Endodermal cell (in vitro differentiated cells): ENCODE measurements at places on chromosomes 6 and 20.

DNA sequence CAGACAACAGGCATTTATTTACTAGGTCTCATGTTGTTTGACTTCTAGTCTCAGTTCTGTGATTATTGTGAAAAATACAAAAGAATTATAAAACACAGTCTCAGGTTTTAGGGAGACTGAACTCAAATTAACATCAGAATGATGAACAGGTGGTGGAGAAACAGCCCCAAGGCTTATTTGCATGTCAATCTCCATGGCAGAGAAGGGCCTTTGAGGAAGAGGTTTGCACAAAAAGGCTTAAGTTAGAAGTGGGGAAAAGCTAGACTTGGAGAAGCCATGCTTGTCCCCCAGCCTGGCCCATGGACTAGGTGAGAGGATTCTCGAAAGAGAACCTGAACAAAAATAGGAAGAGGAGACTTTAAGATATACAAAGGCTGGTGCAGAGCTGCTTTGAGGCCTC lies 183.3 kb downstream of the EDN1 start:
- H3K4me3 ChIP-seq = no peak overlapping the region
- H3K27ac ChIP-seq = no peak overlapping the region
- no peak for DNase-seq

- H3K4me1 ChIP-seq = no peaks in the 10 kb centered on the region
- H3K27me3 ChIP-seq = no peaks in the 10 kb centered on the region
- H3K36me3 ChIP-seq = no peaks in the 10 kb centered on the region
- no peak overlapping the region for H3K4me3 ChIP-seq
- DNase-seq = no peak
These were observed 191.4 kb upstream of the PLN start for GRCh38 chr6:118356686-118357085.

GRCh38 chr6:39897698-39898097 lies 36.6 kb downstream of the MOCS1 start:
- H3K27me3 ChIP-seq = no peaks in the 10 kb centered on the region
- no peak overlapping the region for H3K27ac ChIP-seq
- no peak overlapping the region for H3K4me3 ChIP-seq
- no peaks in the 10 kb centered on the region for H3K4me1 ChIP-seq
- no peak for DNase-seq
- no peaks in the 10 kb centered on the region for H3K36me3 ChIP-seq

GRCh38 chr6:22651731-22652130 lies 82.4 kb downstream of the HDGFL1 start:
- H3K4me3 ChIP-seq = no peak overlapping the region
- no peak for DNase-seq
- H3K27me3 ChIP-seq = no peaks in the 10 kb centered on the region
- H3K4me1 ChIP-seq = no peaks in the 10 kb centered on the region

- no peak overlapping the region for H3K27ac ChIP-seq
- H3K4me3 ChIP-seq = no peak overlapping the region
- H3K36me3 ChIP-seq = peaks cover 8% of the 10 kb centered on the region
- H3K4me1 ChIP-seq = no peaks in the 10 kb centered on the region
- no peaks in the 10 kb centered on the region for H3K27me3 ChIP-seq
These were observed 9.2 kb downstream of the DTNBP1 start for GRCh38 chr6:15653581-15653980.

GRCh38 chr6:36671687-36672375 lies 6.7 kb upstream of the CDKN1A start:
- no peak for DNase-seq
- H3K4me1 ChIP-seq = peaks cover 7% of the 10 kb centered on the region
- H3K27me3 ChIP-seq = no peaks in the 10 kb centered on the region
- H3K27ac ChIP-seq = no peak overlapping the region

DNA sequence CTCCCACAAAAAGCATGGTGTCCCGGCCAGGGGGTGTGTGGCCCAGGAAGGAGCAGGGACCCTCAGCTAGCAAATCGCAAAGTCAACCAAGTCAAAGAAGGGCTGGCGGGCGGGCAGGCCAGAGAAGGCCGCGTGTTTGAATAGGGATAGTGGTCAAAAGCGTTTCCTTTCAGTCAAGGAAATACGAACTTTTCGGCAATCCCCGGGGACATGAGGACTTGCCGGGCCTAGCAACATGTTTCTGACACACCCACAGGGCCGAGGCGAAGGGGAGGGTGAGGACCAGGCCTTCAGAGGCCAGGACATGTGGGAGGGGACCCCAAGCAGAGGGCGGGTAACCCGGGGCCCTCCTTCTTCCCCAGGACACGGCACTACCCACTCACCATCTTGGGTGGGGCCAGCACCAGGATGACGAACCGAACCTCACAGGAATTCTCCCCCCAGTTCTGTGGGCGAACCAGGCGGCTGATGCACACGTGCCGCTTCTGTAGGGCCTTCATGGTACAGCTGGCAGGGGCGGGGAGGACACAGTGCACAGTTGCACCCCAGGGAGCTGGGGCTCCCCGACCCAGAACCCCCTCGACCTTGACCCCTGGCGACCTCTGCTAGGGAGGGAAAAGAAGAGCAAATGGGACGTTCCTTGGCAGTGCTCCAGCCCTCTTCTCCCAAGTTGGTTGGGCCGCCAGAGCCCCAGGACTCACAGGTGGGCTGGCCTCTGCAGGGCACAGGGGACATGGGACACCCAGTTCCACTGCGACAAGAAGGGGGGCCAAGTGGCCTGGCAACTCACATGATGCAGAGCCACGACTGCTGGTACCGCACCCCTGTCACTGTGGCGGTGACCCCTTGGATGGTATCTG lies 5.6 kb downstream of the SLC4A11 start:
- H3K27ac ChIP-seq = no peak overlapping the region
- no peak overlapping the region for H3K4me3 ChIP-seq
- H3K27me3 ChIP-seq = peaks cover 31% of the 10 kb centered on the region
- no peaks in the 10 kb centered on the region for H3K36me3 ChIP-seq
- H3K4me1 ChIP-seq = no peaks in the 10 kb centered on the region

DNA sequence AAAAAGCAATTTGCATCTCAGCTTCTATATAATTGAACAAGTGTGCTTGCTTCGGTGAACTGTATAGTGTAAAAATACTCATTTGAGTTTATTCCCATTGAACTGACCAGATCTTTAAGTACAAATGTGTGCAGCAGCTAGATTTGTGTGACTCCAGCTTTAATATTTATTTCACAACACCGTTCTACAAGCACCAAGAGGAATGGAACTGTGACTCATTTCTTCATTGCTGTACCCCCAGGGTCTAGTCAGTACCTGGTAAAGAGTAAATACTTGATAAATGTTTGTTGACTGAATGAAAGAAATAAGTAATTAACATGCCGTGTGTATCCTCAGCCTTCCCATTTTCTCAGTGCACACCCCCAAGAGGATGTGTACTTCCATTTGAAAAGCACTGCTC lies 464.8 kb downstream of the CBLN4 start:
- no peaks in the 10 kb centered on the region for H3K4me1 ChIP-seq
- no peak overlapping the region for H3K4me3 ChIP-seq
- no peak overlapping the region for H3K27ac ChIP-seq
- no peaks in the 10 kb centered on the region for H3K36me3 ChIP-seq

DNA sequence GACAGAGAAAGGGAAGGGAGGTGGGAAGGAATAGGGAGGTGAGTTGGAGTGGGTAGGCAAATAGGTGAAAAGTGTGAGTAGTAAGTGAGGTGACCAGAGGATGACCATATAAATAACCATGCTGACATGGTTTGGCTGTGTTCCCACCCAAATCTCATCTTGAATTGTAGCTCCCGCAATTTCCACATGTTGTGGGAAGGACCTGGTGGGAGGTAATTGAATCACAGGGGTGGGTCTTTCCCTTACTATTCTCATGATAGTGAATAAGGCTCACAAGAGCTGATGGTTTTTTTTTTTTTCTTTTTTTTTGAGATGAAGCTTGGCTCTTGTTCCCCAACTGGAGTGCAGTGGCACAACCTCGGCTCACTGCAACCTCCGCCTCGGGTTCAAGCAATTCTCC lies 21.5 kb upstream of the SMIM13 start:
- no peak overlapping the region for H3K27ac ChIP-seq
- no peaks in the 10 kb centered on the region for H3K27me3 ChIP-seq
- peaks cover 10% of the 10 kb centered on the region for H3K4me1 ChIP-seq
- H3K36me3 ChIP-seq = no peaks in the 10 kb centered on the region
- H3K4me3 ChIP-seq = no peak overlapping the region

GRCh38 chr6:18139935-18140621 lies 14.8 kb downstream of the TPMT start:
- H3K36me3 ChIP-seq = peaks cover 55% of the 10 kb centered on the region
- no peak overlapping the region for H3K27ac ChIP-seq
- no peak for DNase-seq
- no peak overlapping the region for H3K4me3 ChIP-seq
- no peaks in the 10 kb centered on the region for H3K27me3 ChIP-seq
- no peaks in the 10 kb centered on the region for H3K4me1 ChIP-seq

GRCh38 chr6:111804627-111805235 lies 68.5 kb downstream of the FYN start:
- H3K27ac ChIP-seq = no peak overlapping the region
- peaks cover 2% of the 10 kb centered on the region for H3K4me1 ChIP-seq
- DNase-seq = no peak
- H3K4me3 ChIP-seq = no peak overlapping the region

DNA sequence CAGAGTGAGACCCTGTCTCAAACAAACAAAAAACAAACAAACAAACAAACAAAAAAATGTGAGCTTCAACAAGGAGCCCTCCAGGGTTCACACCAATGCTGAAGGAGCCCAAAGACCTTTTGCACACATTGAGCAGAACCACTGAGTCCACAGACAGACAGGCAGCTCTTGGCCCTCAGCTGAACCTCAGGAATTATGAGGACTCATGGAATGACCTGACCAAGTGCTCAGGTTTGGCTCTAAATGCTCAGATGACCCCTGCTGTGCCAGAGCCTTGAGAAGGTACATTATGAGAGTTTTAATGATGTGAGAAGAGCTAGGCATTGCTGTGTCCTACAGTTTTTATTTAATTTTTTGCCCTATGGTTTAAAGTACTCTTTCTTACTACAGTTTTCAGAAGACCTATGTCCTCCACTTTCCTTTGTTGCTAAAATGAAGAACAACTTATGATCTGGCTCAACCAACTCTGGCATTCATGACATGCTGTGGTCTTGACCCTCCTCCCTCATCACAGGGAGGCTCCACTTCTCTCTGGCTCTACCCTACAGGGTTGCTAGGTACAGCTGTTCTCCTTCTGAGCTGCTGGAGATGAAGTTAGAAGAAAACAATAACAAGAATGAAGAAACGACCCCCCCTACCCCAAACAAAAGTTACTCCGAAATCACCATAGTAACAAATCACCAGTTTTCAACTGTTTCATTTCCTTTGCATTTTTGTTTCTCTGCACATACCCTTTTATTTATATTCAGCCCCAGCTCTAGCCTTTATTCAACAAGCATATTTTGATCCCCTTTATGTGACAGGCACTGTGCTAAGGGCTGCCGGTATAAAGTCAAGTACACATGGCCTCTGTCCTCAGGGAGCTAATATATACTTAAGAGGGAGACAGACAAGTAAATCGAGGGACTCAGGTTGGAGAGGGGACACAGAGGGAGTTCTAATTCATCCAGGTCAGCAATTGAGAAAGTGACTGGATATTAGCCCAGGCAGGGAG lies 128.7 kb upstream of the TRAF3IP2 start:
- H3K27me3 ChIP-seq = no peaks in the 10 kb centered on the region
- peak overlapping the region; percentile 47 for H3K27ac ChIP-seq
- peaks cover 19% of the 10 kb centered on the region for H3K4me1 ChIP-seq
- H3K4me3 ChIP-seq = no peak overlapping the region
- peak; percentile 15 for DNase-seq

DNA sequence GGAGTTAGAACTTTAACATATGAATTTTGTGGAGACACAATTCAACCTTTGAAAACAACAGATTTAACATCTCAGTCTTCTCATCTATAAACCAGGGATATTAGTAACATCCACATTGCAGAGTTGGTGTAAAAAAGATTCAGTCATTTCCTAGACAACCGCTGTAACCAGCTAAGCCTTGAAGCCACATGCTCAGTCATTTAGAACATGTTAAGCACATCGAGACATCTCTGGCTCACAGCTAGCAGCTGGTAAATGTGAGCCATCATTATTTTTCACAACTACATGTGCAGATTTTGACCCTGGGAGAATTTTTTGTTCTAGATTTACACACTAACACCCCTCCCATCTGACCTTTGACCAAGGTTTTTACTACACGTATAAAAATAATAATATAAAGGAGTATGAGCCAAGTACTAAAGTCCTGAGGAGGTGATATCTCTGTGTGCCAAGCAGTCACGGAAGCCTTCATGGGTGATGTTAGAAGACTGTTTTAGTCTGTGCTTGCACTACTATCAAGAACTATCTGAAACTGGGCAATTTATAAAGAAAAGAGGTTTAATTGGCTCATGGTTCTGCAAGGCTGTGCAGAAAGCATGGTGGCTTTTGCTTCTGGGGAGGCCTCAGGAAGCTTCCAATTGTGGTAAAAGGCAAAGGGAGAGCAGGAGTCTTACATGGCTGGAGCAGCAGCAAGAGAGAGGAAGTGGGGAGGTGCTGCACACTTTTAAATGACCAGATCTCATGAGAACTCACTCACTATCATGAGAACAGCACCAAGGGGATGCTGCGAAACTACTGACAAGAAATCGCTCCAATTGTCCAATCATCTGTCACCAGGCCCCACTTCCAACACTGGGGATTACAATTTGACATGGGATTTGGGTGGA lies 48.7 kb upstream of the IL20RA start:
- H3K4me3 ChIP-seq = no peak overlapping the region
- H3K27ac ChIP-seq = no peak overlapping the region
- H3K36me3 ChIP-seq = no peaks in the 10 kb centered on the region
- no peak for DNase-seq

DNA sequence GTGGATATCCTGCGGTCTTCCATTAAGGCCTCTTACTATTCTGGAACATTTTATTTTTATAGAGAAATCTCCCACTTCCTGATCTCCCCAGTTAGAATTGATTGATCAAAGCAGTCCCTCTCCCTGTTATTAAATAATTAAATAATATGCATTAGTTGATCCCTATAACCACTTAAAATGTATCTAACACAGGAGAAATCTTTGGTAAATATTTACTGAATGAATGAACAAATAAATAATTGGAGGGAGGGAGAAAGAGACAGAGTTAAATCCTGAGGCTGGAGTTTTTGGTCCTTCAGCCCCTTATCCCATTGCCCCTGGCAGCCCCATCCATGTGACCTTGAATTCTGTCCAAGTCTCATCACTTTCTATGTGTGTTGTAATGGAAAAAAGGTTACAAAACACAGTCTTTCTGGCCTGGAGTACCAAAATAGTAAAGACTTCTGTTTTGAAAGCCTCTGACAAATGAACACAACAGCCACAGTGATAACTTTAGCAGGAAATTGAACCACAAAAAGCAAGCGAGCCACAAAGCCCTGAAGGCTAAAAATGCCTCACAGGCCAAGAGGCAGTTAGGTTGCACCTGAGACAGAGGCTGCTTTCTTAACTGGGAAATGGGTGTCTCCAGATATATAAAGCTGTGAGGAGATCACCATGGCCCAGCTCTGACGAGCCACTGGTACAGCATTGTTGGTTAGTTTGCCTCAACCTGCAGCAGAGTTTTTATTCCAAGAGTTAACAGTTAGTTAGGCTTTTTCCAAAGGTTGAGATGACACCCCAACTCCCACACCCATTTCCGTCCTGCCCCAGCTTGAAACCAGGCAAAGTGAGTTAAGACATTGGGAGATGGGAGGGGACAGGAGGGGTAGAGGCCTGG lies 11.3 kb downstream of the NT5E start:
- no peaks in the 10 kb centered on the region for H3K36me3 ChIP-seq
- no peak overlapping the region for H3K4me3 ChIP-seq
- no peaks in the 10 kb centered on the region for H3K27me3 ChIP-seq
- H3K4me1 ChIP-seq = no peaks in the 10 kb centered on the region
- DNase-seq = no peak
- H3K27ac ChIP-seq = no peak overlapping the region
